ENCODE measurements at places on chromosomes 3 and 15.

- DNase-seq: no peak
Observed at GRCh38 chr3:112619295-112619694, 21.6 kb downstream of the CCDC80 start.

DNA sequence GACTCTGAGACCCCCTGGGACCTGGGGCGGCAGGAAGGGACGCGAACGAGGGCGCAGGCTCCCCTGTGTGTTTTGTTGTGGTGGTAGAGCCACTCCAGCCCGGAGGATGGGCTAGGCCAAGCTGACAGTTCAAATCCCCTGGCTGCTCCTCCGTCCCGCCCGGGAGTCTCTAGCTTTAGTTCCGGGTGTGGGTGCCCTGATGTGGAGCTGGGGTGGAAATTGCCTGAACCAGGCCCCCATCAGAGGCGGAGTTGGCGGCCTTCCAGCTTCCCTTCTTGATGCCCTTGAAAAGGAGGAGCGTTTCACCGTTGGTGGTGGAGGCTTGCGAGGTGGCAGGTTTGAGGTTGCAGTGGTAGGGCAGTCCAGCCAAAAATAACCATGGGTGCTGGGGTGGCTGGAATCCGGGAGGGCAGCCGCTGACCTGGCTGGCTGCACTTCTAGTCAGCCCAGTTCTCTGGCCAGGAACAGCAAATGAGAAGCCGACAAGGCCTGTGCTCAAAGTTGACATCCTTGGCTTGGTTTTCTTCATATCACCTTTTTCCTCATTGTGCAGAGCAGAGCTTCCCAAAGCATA, 817 bp downstream of the CLK3 start:
- peak; percentile 73 for DNase-seq

DNA sequence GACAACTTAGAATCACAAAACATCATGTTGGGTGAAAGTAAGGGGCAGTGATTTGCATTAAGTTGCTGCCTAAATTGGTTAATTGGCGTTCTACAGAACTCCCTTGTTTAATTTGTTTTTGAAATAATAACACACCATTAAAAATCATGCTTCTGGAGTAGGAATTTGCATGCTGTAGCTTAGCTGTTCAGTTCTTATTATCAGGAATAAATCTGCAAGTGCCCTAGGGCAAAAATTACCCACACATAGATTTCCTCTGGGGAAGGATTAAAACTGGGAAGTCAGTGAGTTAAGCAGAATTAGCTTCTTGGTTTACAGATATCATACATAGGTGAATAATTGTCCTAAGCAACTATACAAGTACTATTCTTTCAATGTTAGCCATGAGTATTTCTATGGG, 381.6 kb upstream of the NAALADL2 start:
- DNase-seq: no peak

- no peak for DNase-seq
Observed at GRCh38 chr3:42151596-42152168, 60.5 kb downstream of the TRAK1 start.

DNA sequence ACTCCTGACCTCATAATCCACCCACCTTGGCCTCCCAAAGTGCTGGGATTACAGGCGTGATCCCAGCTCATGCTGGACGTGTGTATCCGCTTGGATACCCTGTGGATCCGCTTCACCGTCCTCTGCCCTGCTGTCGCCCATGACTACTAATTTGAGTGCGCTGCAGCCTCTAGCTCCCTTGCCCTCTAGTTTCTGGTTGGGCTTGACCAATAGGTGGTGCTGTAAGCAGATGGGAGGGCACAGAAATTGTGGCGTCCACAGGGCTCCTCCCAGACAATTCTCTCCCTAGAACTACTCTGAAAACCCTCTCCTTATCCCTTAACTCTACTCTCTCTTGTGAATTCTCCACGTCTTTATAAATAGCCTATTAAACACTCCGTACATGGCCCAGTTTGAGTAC, 36.2 kb downstream of the ZPLD1 start:
- no peak for DNase-seq

DNA sequence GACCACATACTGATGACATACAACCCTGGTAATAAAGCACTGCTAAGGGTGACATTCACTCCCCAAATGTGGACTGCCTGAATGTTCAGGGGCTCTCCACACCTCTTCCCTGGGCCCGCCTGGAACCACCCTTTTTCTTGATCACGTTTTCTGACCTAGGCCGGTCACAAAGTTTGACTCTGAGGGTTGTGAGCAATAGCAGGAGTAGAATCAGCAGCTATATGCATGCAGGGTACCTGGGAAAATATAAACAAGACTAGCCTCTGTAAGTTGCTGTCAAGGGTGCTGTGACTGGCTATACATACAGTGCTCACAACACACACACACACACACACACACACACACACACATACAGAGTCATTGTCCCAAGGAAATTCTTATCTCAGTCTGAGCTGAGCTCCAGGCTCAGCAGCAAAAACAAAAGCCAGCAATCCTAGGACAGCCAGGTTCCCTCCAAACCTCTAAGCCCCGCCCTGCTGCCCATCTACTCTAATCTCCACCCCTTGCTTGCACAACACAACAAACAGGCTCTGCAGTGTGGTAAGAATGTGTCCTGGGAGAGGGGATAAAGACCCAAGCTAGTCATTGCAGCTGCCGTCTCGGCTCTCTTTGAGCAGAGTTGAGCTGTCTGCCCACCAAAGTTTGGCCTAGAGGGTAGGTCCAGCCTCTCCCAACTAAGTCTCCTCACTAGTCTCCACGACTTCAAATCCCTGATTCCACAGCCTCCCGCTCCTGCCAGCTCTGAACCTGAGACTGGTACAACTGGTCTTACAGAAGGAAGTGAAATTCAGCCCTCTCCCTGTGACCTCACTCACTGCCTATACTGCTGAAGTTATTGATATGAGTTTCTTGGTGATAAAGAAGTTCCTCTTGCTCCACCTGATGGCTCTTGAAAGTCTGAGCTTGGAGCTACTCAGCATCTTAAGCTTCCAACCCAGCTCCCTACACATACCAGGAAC, 2.2 kb downstream of the BMF start:
- DNase-seq: no peak

- DNase-seq: no peak
Observed at GRCh38 chr3:66115858-66116654, 77.3 kb upstream of the MAGI1 start.

GRCh38 chr3:127566833-127567232, 23.7 kb downstream of the TPRA1 start:
- DNase-seq: no peak

- no peak for DNase-seq
Observed at GRCh38 chr15:96699871-96700401, 369.4 kb downstream of the NR2F2 start.

GRCh38 chr3:4976109-4976508, 3.1 kb upstream of the BHLHE40 start:
- peak; percentile 70 for DNase-seq

DNA sequence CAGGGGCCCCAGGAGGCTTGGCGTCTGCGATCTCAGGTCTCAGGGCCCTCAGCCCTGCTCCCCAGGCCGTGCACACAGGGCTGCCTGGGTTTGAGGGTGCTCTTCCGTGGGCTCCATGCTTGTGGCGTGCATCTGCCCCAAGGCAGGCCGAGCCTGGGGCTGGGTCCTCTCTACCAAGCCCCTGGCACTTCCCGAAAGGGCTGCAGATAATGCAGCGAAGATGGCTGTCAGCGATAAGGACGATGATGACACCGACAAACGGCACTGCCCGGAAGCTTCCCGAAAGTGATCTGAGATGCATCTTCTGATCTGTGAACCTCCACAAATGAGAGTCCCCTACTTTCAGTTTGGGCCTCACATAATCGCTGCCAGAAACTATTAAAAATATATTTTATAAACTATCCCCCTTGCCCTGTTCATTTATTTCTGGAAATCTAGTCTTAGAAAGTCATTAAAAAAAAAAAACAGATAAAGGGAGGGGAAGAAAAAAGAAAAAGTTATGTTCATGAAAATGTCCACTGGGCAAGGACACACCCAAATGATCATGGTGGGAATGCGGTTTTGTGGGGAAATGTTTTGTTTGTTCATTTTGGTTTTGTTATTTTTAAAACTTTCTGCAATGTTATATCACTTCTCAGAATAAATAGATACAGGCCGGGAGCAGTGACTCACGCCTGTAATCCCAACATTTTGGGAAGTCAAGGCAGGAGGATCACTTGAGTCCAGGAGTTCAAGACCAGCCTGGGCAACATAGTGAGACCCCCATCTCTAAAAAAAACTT, 51.5 kb downstream of the RPN1 start:
- DNase-seq: no peak

GRCh38 chr3:20692675-20693074, 506.7 kb upstream of the SGO1 start:
- DNase-seq: no peak

DNA sequence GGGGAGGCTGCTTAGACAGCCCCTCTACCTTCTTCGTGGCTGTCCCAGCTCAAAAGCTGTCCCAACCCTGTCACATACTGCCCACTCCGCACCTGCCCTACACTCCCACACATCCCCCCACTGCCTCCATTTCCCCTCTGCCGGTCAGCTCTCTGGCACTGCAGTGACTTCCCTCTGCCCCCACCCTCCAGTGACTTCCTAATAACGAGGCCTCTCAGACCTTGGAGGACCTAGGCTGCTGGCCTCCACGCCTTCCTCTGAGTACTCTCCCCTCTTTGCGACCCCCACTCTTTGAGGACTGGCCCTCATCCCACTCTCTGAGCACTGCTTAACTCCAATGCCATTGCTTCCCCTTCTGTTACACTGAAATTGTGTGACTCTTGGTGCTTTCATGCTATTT, 45.3 kb downstream of the KY start:
- DNase-seq: no peak

DNA sequence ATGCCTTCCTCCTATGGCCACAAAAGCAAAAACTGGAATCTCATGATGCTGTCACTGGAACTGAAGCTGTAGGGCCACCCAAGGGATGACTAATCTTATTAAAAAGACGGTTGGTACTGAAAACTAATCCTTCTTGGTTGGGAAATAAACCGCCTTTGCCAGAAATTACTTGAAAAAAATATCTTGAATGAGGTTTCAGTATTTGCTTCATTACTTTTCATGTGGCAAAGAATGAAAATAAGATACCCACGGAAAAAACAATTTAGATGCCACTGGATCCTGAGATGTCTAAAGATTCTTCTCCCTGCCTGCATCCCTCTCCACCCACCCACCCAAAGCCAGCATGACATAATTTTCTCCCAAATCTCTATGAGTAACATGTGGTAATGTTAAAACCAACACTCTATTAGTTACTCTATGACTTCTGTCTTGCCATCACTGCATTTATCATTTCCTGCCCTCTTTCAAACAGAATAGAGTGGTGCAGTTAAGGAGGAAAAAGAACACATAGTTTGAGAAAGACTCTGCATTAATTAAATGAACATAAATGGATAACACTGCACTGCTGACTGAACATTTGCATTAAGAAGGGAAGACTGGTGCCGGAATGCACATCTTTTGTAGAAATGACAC, 111.8 kb upstream of the DPH6 start:
- DNase-seq: no peak

- no peak for DNase-seq
Observed at GRCh38 chr3:159763602-159764489, 224.8 kb upstream of the IL12A start.

- DNase-seq: no peak
Observed at GRCh38 chr15:70185251-70185711, 87.6 kb upstream of the TLE3 start.

DNA sequence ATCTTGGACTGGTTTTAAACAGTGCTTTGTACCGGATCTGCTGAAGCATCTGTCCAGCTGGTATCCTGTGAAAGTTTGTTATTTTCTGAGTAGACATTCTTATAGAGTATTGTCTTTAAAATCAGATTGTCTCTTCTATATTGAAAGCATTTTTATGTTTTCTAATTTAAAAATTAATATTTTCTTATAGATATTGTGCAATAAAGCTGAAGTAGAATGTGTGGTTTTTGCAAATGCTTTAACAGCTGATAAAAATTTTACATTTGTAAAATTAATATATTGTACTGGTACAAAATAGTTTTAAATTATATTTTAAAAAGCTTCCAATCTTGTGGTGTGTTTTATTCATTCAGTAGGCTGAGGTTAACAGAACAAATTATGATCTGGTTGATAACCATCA, 31.9 kb downstream of the SGO1 start:
- DNase-seq: no peak

GRCh38 chr3:184631472-184631861, 69.9 kb downstream of the EPHB3 start:
- no peak for DNase-seq
